ENCODE measurements at places on chromosomes 6 and 20.

DNA sequence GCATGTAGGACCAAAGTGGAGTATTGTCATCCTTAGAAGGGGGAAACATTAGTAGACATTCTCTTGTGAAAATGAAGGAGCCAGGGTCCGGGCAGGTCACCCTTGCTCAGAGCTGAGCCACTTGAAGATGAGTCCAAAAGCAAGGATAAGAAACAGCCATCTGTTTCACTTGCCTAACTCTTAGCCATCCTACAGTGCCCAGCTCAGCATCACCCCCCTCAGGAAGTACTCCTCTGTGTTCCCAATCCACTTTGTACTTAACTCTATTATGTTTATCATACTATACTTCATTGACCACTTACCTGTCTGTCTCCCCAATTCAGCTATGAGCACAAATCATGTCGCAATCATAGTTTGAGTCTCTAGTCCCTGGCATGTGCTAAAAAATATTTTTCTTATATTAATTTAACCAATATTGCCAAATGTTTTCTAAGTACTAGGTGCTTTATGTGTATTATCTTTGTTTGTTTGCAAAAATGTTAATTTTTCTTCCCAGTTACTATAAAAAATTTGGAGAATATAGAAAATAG is 8.1 kb upstream of the TOX2 start:
- DNase-seq = no peak

DNA sequence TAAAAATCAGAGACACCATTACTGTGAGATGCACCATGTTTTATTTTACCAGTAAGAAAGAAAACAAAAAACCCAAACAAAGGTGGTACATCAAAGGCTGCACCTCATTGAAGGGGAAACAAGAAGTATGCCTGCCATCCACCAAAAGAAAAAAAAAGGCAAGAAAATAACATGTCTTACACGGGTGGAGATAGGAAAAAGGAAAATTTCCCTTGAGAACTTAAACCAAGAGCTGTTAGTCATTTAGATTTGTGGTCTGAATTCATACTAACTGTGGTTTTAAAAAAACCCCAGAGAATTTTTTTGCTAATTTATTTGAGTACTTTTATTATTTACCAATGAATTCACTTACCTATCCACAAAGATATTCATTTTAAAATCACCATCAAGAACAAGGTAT is 144.0 kb downstream of the LRRC1 start:
- no peak for DNase-seq

GRCh38 chr20:50418890-50419642 is 91.1 kb upstream of the PTPN1 start:
- no peak for DNase-seq

- DNase-seq = no peak
Observed at GRCh38 chr6:104123227-104123626, 736.5 kb downstream of the HACE1 start.

- DNase-seq = peak; percentile 85
Observed at GRCh38 chr20:1934156-1934555, 38.9 kb downstream of the SIRPA start.

DNA sequence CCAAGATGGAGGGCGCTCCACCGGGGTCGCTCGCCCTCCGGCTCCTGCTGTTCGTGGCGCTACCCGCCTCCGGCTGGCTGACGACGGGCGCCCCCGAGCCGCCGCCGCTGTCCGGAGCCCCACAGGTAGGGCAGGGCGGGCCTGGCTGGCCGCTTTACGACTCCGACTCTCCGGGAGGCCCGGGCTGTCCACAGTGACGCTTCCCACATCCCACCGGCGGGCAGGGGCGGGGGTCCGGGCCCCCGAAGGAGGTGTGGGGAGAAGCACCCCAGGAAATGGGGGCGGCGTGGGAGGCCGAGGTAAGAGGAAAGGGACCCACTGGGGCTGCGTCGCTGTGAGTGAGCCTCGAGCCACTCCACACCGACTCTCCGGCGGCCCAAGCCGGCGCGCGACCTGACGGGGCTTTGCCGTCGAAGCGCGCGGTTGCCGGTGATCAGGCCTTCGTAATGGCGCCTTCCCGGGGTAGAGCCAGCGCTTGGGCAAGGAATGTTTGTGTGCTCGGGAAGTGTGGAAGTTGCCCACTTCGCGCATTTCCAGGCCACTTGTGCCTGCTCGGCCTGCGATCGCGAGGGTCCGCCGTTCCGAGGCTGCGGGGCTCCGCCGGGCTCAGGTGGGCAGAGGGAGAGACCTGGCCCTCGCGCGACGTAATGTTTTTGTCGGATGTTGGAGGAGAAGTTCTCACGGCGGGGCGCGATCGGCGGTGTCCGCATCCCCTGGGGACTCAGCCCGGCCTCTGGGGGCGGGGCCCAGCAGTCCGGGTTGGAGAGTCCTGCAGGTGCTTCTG is 427 bp downstream of the GINM1 start:
- peak; percentile 50 for DNase-seq

DNA sequence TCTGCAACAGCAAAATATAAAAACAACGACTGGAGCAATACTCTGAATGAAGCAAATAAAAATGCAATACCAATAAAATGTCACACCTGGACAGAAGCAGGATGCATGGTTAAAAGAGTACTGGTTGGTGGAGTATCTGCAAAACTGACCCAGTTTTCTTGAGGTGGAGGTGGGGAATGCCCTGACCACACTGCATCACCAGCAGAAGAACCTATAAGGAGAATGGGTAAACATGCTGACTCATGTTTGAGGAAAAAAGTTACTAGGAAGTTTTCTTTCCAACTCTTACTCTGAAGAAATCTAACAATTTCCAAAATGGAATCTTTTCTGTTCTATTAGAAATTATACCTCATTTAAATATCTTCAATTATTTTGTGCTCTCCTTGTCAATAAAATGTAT is 43.6 kb downstream of the REPS1 start:
- DNase-seq = peak; percentile 11

DNA sequence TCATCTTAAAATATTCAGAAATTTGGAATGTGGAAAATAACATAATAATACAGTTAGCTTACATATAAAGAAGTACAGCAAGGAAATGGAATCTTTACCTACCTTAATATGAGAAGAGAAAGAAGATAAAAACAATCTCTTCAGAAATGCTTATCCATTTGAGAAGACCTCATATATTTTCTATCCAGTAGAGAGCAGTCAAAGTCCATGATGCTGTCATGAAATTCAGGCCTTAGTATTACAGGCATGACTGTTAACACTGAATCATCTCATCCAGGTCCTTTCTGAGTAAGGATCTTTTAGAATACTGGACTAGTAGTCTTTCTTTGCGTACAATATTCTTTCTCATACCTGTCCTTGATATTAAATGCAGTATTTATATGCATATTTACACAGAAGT is 713.4 kb downstream of the CD109 start:
- peak; percentile 6 for DNase-seq

DNA sequence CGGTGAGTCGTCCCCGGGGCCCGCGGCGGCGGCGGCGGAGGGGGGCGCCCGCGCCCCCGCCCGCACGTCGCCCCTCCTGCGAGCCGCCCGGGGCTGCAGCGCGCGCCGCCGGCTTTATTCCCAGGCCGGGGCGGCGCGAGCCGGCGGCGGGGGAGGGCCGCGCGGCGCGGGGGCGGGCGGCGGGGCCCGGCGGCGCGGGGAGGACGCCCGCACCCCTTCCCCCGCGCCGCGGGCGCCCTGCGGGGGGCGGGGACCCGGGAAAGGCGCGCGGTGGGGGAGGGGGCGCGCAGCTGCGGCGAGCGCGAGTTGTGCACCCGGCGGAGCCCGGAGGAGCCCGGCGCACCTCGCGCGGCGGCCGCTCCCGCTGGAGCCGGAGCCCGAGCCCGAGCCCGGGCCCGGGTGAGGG is 646 bp downstream of the HMGA1 start:
- no peak for DNase-seq

- peak; percentile 77 for DNase-seq
Observed at GRCh38 chr6:144158133-144158532, 7.8 kb downstream of the STX11 start.

GRCh38 chr6:149898966-149899365 is 1.1 kb upstream of the RAET1E start:
- DNase-seq = no peak

- DNase-seq = no peak
Observed at GRCh38 chr6:26232940-26233648, 131.9 kb upstream of the BTN3A2 start.

- DNase-seq = no peak
Observed at GRCh38 chr6:20180935-20181334, 31.3 kb downstream of the MBOAT1 start.

DNA sequence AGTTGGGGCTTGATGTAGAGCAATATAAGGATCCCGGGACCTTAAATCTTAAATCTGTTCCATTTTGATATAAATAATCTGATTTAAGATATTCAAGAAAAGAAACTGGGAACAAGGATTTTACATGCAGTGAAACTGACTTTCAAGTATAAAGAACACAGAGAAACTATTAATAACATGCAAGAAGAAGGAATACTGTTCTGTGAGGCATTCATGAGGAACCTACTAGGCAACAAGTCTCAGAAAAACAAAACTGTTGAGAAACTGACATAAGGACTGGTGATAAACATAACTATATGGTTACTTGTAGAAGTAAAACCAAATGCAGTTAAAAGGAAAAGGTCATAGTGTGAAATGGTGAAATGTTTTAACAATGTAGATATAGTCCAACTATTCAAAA is 15.8 kb downstream of the HDDC2 start:
- DNase-seq = no peak

GRCh38 chr6:53302678-53303360 is 45.9 kb downstream of the ELOVL5 start:
- peak; percentile 46 for DNase-seq

DNA sequence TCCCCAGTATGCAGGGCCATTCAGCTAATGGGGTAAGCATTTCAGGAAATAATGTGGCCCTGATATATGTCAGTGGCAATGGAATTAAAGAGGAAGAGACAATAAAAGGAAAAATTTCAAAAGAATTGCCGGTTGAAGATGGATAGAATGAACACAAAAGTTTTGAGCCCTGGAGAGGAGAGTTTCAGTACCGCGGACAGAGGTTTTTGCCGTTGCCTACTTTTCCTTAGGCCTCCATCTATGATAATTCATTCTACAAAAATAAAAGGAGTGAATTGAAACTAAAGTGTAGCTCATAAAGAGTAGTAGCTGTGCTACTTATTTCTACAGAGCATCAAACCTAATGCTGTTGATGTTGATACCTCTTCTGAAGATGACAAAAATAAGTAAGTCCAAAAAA is 140.7 kb downstream of the RNASET2 start:
- no peak for DNase-seq

DNA sequence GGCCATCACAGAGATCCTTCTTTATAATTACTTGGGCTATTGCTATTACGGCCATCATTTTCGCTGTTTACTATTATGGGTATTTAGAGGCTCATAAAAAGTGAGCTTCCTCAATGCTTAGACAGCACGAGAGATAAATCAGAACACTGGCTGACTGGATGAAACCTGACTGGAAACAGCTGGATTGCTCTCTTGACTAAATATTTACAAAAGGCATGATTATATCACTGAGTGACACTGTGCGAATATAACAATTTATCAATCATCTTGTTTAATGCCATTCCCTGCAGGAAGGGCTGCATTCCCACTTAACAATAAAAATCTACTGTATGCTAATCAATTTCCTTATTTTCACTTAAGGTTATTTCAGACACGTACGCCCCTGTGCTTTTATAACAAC is 260.1 kb upstream of the ARID1B start:
- DNase-seq = no peak

- no peak for DNase-seq
Observed at GRCh38 chr6:51542475-51542874, 544.9 kb downstream of the PKHD1 start.

GRCh38 chr20:35730583-35731468 is 11.2 kb downstream of the RBM39 start:
- DNase-seq = no peak

DNA sequence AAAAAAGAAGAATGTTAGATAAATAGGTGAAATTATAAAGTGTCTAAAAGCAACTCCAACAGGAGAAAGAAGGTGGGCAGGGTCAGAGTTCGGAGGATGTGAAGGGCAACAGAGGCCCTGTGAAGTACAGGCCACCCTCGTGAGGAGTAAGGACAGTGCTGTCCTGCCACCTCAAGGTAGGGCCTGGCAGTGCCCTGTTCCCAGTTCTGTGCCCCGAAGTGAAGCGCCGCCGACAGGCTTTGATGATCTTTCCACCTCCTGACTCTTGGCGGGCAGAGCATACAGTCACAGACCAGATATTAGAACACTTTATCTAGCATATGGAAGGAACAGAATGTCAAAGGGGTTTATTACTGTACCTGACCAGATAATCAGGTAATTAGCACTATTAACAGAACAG is 75.8 kb downstream of the GJA10 start:
- DNase-seq = no peak

DNA sequence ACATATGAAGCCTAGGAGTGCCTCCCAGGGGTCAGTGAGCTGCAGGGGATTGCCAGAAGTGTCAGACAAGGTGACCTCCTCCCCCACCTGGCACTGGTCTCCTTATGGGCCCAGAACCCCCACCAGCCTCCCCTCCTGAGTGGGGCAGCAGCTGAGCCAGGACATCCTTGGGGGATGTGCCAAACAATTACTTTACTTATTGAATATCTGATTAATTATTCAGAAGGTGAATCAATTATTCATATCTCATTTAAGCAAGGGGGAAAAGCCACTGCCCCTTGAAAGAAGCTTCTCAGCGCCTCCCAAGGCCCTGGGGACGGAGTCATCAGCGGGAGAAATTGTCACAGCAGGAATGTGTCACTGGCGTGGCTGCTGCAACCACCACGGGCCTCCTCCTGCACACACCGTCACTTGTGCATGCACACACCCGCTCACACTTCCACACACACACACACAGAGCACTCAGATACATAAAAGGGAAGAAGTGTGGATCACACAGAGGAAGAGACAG is 123.4 kb upstream of the MAFB start:
- no peak for DNase-seq

DNA sequence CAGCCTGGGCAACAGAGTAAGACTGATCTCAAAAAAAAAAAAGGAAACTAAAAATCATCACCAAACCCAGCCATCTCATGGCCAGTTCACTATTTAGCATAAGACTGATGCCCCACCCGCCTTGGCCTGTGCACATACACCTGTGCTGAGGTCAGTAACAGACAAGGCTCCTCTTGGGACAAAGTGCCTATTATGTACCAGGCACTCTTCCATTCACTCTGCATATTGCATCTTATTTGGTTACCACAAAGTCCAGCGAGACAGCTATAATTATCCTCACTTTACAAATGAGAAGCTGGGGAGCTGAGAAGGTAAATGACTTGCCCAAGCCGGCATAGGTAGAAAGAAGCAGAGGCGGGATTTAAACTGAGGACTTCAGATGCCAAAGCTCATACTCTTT is 3.8 kb downstream of the PTPRT start:
- no peak for DNase-seq

GRCh38 chr6:111804627-111805235 is 68.5 kb downstream of the FYN start:
- DNase-seq = no peak
